Stimulated activated naive CD4-positive, alpha-beta T cell (primary cell): ENCODE measurements at places on chromosomes 5 and 9.

DNA sequence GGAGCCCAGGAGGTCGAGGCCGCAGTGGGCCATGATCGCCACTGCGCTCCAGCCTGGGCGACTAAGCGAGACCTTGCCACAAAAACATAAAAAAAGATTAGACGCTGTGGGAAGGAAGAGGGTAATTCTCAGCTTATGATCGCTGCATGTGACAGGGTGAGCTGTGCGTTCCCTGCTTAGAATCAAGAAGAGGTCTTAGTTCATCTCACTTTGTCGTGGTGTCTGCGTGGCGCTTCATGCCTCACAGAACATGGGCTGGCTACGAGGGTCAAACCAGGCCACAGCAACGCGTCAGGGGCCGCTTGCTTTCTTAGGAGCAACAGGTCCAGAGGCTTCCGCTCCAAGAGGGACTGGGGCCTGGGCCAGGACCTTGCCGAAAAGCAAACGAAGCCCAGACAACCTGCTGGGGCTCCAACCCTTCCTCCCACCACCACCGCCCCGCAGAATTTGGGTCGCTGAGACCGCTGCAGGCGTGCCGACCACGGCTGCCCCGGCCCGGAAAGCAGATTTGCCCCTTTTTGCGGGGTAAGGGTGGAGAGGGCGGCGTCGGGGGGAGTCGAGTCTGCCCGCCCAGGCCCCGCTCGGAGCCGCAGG, 10.0 kb upstream of the GRIN1 start:
- peak; percentile 38 for DNase-seq

GRCh38 chr5:148469501-148469935, 85.8 kb downstream of the FBXO38 start:
- DNase-seq, result no peak

- no peak for DNase-seq
Measured at GRCh38 chr5:6950860-6951259, 237.6 kb downstream of the TENT4A start.

- DNase-seq, result no peak
Measured at GRCh38 chr5:1464096-1464446, 18.8 kb upstream of the SLC6A3 start.

DNA sequence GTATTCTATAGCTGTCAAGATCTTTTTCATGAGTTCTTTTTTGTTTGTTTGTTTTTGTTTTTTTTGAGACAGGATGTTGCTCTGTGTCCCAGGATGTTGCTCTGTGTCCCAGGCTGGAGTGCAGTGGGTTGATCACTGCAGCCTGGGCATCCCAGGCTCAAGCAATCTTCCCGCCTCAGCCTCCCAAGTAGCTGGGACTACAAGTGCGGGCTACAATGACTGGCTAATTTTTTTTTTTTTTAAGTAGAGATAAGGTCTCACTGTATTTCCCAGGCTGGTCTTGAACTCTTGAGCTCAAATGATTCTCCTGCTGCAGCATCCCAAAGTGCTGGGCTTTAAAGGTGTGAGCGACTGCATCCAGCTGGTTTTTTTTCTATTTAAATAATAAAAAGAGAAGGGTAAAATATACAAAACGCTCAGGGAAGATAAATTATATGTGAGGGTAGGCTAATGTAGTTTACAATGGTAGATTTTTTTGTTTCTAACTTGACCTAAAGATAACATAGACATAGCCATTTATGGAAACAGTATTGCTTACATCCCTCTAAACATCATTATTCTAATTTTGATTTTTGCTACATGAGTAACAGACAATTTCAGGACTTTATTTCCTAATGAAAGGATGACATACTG, 21.9 kb downstream of the ERBIN start:
- no peak for DNase-seq

DNA sequence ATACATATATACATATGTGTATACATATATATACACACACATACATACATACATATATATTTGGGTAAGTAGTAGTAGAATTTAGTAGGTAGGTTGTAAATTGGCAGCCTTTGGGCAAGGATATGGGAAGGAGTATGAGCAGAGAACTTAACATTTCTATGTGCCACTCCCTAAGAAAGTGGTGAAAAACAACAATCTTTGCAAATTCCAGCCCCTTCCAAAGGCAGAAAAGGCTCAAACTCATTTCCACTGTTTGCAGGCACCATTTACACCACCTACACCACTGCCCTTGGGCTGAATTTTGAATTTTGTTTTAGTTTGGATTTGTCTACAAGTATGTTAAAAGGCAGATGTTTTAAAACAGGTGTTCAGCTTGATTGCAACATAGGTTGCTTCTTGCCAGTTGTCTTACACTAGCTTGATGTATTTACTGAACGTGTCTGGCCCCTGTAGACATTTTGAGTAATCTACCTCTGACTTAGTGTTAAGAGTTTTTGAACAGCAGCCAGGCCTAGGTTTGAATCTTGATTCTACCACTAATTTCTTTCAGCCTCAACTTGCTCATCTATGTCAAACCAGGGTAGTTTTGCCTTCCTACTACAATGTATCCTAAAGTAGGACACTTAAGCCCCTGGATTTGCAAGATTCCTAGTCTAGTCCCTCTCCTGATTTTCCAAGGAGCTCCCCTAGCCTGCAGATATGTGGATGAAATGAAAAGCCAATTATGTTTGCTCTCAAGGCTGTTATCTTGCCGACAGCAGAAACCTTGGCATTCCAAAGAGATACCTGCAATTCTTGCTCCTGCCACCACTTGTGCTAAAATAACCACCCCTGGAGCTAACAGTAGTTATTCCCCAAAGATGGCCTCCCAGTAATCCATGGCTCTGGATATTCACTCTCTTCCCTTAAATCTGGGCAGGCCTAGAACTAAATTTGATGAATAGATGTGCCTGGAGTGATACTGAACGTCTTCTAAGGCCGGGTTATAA, 156.2 kb upstream of the SLC44A1 start:
- no peak for DNase-seq

GRCh38 chr5:27830546-27830945, 792.2 kb upstream of the CDH9 start:
- no peak for DNase-seq

GRCh38 chr9:21096172-21096900, 18.6 kb upstream of the IFNB1 start:
- peak; percentile 52 for DNase-seq

DNA sequence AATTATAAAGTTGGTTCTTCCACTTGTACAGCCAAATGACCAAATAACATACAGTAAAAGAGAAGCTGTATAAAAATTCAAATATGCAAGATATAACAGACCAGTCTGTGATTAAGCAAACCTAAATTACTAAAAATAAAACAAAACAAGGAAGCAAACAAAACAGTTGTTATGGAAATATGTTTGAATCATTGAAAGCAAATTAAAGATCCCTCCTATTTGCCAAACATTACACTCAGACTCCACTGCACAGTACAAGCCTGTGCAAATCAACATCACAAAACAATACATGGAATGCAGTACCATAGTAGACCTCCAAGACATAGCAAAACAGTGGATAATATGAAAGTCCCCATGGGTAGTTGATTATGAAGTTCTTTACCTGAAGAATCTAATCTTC, 288.1 kb upstream of the PTGER4 start:
- DNase-seq, result no peak

GRCh38 chr9:107404161-107404560, 85.4 kb downstream of the KLF4 start:
- DNase-seq, result no peak

GRCh38 chr5:1662559-1663085, 137.0 kb downstream of the MRPL36 start:
- no peak for DNase-seq

DNA sequence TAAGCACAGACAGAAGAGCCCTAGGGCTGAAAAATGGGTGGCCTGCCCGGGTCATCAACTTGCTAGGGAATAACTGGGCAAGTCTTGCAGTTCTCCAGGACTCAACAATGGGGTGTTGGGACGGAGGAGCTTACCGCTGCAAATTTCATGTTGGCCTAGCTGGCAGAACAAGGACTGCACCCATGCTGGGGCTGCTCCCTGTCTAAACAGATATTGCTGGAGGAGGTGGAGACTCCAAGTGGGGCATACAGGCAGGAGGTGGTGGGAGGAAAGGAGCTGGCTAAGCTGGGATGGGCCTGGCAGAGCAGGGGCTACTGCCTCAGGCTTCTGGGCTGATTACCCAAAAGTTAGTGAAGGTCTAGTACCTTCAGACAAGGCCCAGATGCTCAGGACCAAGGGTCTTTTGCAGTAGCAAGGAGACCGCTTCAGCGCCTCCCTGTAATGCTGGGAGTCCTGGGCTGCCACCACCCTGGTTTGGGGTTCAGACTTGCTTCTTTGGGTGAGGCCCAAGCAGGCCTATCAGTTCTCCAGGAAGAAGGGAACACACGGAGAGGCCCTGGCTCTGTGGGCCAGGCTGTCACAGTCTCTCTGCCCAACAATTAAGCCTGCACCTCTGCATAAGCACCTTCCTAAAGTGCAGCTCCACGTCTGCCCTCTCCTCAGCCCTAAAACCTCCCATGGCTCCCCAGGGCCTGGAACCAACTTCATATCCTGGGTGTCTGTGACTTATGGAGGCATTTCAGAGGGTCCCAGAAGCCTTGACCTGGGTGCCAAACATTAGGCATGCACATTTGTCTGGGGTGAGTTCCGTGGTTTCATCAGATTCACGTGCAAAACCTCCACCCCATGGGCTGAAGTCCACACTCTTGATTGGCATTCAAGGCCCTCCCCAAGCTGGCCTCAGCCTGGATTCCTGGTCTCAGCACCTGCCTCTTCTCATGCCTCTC, 24.2 kb upstream of the KIF12 start:
- DNase-seq, result no peak

DNA sequence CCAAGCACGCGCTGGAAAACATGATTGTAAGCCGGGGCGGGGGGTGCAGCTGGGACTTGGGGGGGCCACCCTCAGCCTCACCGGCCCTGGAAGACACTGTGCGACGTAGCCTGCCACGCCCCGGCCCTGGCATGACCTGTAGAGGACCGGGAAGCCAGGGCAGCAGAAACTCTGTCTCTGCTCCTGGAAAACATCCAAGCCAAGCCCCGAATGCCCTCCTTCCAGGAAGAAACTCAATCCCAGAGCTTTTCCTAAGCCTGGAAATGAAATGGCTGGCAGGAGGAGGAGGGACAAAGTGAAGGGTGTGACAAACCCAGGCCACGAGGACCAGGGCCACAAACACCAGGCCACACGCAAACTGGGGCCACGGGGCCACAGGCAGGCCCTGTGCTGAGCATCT, 55.4 kb downstream of the KCNT1 start:
- no peak for DNase-seq

DNA sequence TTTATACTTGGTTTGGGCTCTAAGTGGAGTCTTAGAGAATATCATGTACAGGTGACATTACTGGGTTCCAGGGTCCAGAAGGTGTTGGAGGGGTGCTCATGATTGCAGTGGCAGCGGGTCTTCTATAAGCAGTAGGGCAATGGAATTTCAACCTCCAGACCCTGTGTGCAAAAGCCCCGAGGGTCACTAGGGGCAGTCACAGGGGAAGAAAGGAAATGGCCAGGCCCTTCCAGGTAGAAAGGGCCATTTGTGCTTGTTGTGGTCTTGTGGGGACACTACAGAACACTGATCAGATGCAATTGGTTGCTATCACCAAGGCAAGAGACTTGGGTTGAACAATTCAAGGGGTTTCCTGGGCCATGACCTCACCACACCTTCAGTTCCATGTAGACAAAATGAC, 283.4 kb downstream of the GADD45G start:
- DNase-seq, result no peak
